ENCODE measurements at places on chromosomes 7 and 10. TPM values are rescaled to one million over a fixed set of nuclear protein-coding genes. Genes with fewer than 3 reads are reported as not detected.

DNA sequence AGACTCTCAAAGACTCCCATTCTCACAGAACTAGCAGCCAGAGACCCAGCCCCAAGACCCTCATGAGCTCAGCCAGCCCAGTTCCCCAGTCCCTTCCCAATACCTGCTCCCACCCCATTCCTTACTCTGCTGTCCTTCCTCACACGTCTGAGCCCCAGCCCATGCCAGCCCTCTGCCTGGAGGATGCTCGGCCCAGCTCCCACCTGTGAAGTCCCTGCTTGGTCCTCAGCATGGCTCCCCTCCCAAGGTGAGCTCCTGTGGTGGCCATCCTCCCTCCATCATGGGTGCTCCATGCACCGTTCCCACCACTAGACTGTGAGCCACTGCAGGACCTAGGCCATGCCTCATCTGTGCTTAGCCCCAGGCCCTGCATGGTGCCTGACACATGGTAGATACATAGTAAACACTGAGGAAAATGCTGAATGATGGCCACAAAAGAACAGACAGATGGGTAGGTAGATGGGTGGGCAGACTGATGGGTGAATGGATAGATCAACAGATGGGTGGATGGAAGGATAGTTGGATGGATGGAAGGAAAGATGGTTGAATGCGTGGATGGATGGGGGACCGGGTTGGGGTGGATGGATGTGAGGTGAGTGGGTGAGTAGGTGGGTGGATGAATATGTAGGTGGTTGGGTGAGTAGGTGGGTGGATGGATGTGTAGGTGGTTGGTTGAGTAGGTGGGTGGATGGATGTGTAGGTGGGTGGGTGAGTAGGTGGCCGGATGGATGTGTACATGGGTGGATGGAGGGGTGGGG, 138.9 kb downstream of the GRID1 start:
- no peak for DNase-seq
- H3K4me3 ChIP-seq = no peak overlapping the region
- H3K4me1 ChIP-seq = no peaks in the 10 kb centered on the region
- H3K27me3 ChIP-seq = no peaks in the 10 kb centered on the region
- no peaks in the 10 kb centered on the region for H3K36me3 ChIP-seq
- no peak overlapping the region for H3K27ac ChIP-seq

GRCh38 chr7:23680414-23681405, 711 bp downstream of the FAM221A start:
- peak overlapping the region; percentile 67 for H3K4me3 ChIP-seq
- H3K36me3 ChIP-seq = no peaks in the 10 kb centered on the region
- DNase-seq = no peak
- no peaks in the 10 kb centered on the region for H3K27me3 ChIP-seq

- no peak overlapping the region for H3K27ac ChIP-seq
- H3K27me3 ChIP-seq = no peaks in the 10 kb centered on the region
- no peak overlapping the region for H3K4me3 ChIP-seq
Measured at GRCh38 chr10:3111621-3112163, 44.3 kb downstream of the PFKP start.

GRCh38 chr10:32328499-32328898, 18.5 kb downstream of the EPC1 start:
- no peak overlapping the region for H3K27ac ChIP-seq
- H3K36me3 ChIP-seq = no peaks in the 10 kb centered on the region
- no peaks in the 10 kb centered on the region for H3K27me3 ChIP-seq
- peaks cover 22% of the 10 kb centered on the region for H3K4me1 ChIP-seq
- no peak overlapping the region for H3K4me3 ChIP-seq
- no peak for DNase-seq

DNA sequence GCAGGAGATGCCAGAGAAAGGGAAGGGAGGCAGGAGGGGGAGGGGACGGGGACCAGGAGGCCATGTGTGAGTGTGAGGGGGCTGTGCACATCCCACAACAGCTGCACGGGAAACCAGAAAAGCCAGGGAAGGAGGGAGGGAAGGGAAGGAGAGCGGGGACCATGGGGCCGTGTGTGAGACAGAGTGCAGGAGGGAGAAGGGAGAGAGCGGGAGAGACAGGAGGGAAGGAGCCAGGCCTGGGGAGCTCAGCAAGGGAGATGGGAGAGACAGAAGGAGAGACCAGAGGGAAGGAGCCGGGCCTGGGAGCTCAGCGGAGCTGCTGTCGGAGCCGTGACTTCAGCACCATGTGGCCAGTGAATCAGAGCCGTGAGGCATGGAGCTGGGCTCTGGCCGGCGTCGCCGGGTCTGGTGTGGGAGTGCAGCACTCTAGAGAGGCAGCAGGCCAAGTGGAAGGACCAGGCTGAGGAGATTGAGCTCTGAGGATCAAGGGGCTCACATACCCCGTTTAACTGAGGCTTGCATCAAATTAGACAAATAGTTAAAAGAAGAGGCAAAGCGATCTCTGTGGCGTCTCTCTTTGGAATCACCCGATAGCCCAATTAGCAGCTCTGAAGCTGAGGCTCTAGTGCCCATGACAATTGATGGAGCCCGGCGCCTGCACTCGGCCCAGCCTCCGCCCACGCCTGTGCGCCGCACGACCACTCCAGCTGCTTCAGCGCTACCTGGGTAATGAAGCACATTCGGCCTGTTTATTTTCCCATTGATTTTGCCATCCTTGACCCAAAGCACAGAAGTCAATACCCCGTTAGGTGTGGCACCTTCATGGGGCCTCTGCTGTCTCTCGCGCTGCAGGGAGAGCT, 150.4 kb downstream of the MAD1L1 start:
- no peak for DNase-seq
- H3K4me1 ChIP-seq = no peaks in the 10 kb centered on the region
- no peaks in the 10 kb centered on the region for H3K36me3 ChIP-seq
- H3K4me3 ChIP-seq = no peak overlapping the region
- no peak overlapping the region for H3K27ac ChIP-seq

DNA sequence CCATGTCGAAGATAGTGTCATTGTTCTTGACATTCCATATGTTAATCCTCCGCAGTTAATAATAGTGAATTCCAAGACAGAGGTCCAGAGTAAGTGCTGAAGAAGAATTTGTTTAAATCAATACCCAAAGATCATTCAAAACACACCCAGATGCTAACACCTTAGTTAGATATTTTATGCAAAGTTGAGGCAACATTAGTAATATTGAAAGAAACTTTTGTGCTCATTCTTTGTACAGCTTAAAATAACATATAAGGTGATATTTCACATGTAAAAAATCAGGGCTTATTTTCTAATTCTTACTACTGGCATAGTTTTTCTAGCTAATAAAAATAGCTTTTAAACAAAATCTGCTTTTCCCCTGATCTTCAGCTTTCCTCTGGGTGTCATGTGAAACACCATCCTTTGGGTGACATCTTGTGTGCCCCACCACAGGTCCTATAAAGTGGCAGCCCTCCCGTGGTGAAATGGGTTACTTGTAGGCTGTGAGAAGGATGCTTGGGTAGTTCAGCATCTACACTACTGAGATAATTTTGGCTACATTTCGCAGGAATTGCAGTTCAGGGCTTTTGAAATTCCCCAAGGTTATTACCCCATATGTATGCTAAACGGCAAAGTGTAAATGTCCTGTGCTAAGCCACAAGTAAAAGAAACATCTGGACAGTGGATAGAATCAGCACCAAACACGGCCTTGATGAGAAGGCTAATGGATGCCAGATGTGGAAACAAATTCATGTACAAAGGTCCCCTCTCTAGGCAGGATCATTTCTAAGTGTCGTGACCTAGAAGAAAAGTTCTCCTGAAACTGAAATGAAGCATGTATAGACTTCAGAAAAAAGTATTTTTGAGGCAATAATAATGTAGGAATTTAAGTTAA, 105.4 kb downstream of the GRM3 start:
- no peaks in the 10 kb centered on the region for H3K4me1 ChIP-seq
- H3K27ac ChIP-seq = no peak overlapping the region
- H3K27me3 ChIP-seq = no peaks in the 10 kb centered on the region
- no peaks in the 10 kb centered on the region for H3K36me3 ChIP-seq
- H3K4me3 ChIP-seq = no peak overlapping the region

DNA sequence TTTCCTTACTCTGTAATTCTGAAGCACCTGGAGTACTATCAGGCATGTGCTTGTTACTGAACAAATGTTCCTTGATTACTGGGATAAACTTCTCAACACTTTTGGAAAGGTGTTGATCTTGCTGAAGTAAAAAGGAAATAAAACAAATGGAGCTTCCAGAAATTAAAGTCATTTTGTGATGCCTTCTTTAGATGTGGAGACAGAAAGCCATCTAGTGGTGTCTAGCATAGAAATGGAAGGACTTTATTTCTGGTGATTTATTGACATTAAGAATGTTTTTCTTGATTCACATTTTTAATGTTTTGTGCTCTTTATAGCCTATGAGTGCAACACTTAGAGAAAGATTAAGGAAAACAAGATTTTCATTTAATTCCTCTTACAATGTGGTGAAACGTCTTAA, 1.4 kb downstream of the SFR1 start:
- no peak overlapping the region for H3K4me3 ChIP-seq
- 0 out of 2 replicates have a peak overlapping the region, but pooled peaks have one; percentile 6 for H3K27ac ChIP-seq
- peaks cover 20% of the 10 kb centered on the region for H3K4me1 ChIP-seq
- H3K27me3 ChIP-seq = no peaks in the 10 kb centered on the region

- no peaks in the 10 kb centered on the region for H3K27me3 ChIP-seq
- no peaks in the 10 kb centered on the region for H3K36me3 ChIP-seq
- H3K4me1 ChIP-seq = no peaks in the 10 kb centered on the region
- no peak overlapping the region for H3K4me3 ChIP-seq
- no peak for DNase-seq
Measured at GRCh38 chr10:54065106-54065505, 735.9 kb downstream of the PCDH15 start.

- H3K4me3 ChIP-seq = no peak overlapping the region
- DNase-seq = no peak
- H3K27ac ChIP-seq = no peak overlapping the region
- H3K4me1 ChIP-seq = peaks cover 6% of the 10 kb centered on the region
Measured at GRCh38 chr7:155674556-155674955, 30.1 kb downstream of the RBM33 start.

- H3K4me3 ChIP-seq = no peak overlapping the region
- peaks cover 4% of the 10 kb centered on the region for H3K27me3 ChIP-seq
- H3K36me3 ChIP-seq = no peaks in the 10 kb centered on the region
- H3K27ac ChIP-seq = no peak overlapping the region
- H3K4me1 ChIP-seq = no peaks in the 10 kb centered on the region
Measured at GRCh38 chr10:102200751-102201640, 25.1 kb upstream of the ELOVL3 start.

DNA sequence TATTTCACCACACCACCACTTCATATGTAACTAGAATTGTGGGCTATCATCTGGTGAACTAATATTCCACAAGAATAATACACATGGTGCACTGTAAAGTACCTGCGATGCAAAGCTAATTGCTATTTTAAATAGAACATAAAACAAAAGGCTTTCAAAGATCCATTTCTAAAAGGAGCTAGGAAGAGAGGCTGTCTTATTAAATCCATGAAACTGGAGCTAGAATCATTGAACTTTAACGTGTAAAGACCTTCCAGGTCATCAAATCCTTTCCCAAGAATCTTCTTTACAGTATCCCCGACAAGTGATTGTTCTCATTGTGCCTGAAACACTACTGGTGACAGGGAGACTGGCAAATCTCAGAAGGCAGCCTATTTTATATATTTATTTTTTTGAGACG, 224.9 kb downstream of the CHCHD3 start:
- H3K4me1 ChIP-seq = no peaks in the 10 kb centered on the region
- H3K4me3 ChIP-seq = no peak overlapping the region
- no peak for DNase-seq
- H3K27me3 ChIP-seq = no peaks in the 10 kb centered on the region
- no peaks in the 10 kb centered on the region for H3K36me3 ChIP-seq

DNA sequence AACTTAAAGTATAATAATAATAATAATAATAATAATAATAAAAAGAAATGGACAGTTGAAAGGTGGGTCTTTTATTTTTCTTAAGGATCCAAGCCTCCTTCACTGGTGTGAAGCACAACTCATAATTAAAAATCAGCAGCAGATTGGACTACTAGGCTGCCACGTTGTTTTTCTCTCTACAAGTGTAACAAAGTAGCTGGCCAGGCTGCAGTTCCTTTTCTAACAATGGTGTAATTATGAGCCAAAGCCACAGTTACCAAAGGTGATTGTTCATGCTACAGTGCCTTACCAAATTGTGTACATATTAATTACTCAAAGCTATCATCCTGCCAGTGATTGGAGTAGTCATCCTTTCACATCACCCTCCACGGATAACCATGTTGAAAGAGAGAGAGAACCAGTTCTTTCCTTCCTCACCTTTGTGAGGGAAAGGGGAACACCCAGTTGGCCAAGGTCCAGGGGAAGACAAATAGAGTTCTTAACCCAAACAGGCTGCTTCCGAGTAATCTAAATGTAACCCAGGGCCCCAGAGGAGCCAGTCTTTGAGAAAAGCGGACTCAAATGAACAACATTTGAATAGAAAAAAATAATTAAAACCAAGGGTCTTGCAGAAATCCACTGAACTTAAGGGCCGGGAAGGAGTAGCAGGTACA, 86.3 kb upstream of the NPS start:
- no peak overlapping the region for H3K27ac ChIP-seq
- H3K27me3 ChIP-seq = peaks cover 23% of the 10 kb centered on the region
- no peak overlapping the region for H3K4me3 ChIP-seq
- H3K36me3 ChIP-seq = no peaks in the 10 kb centered on the region
- DNase-seq = no peak
- H3K4me1 ChIP-seq = no peaks in the 10 kb centered on the region

DNA sequence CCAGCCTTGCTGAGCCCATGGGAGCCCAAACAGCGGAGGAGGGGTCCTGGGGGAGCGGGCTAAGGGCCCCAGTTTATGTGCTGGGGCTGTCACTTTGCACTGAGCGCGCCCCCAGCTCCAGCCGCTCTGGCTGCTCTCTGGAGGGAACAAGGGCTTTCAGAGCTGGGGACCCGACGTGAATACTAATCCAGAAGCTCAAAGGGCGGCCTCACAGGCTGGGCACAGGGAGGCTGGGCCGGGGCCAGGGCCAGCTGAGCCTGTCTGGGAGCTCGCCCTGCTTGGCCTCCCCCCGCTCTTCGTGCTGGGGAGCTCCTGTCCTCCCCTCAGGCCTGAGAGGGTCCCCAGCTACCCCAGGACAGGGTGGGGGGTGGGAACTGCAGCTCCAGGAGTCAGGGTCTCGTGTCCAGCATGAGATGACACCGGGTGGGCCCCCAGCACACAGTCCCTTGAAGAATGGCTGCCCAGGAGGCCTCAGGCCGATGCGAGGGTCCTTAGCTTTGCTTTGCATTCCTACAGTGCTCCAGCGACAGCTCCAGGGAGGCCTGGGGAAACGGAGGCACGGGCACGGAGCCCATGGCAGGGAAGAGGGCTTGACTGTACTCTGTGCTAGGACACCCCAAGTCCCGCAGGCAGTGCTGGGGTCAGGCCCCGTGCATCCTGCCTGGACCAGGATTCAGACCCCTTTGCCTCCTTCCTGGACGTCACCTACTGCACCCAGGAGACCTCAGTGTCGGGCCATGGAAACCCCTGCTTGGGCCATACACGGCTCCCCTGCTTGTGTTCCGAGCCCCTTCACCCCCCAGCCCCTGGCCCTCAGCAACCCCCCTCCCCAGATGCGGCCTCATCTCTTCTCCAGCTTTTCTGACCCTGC, 5.8 kb upstream of the AMZ1 start:
- no peak overlapping the region for H3K27ac ChIP-seq
- DNase-seq = no peak
- no peak overlapping the region for H3K4me3 ChIP-seq
- H3K36me3 ChIP-seq = no peaks in the 10 kb centered on the region
- H3K27me3 ChIP-seq = no peaks in the 10 kb centered on the region
- no peaks in the 10 kb centered on the region for H3K4me1 ChIP-seq

Gene LRRN3
- total RNA-seq = 0.15 TPM

Gene RAMP3
- total RNA-seq = 0.13 TPM

Gene LRRC61
- 13.8 TPM for total RNA-seq

Gene SMKR1
- total RNA-seq = 1.4 TPM

Gene LDB1
- total RNA-seq = 87.6 TPM

Gene LRIT1
- total RNA-seq = not detected

Gene CLEC2L
- not detected for total RNA-seq

Gene SHH
- 22.9 TPM for total RNA-seq

Gene COBL
- total RNA-seq = 0.39 TPM

Gene CPN1
- total RNA-seq = not detected
